ENCODE measurements at places on chromosomes 2 and 18.

DNA sequence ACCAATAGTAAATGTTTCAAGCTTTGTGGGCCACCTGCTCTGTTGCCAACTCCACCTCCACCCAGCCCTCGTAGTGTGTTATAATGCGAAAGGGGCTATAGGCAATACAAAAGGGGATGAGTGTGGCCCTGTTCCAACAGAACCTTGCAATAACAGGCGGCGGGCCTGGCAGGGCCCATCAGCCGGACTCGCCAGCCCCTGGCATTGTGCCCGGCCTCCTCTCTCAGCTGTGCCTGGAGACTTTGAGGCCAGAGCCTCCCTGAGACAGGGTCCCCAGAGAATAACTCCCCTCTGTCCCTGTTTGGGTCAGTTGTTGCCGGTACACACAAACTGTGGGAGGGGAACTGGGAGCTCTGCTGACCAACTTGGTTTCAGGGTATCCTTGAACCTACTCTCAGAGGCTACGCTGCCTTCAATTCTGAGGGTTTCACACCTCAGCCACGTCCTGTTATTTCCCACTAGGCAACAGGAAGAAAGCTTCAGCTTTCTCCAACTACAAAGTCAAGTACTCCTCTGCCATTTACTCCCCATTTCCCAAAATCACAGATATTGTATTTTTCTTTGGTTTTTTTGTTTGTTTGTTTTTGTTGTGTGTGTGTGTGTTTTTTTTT lies 58.0 kb upstream of the ZNF236 start:
- DNase-seq = peak; percentile 25

GRCh38 chr2:207357216-207357615 lies 172.5 kb upstream of the CREB1 start:
- no peak for DNase-seq

GRCh38 chr18:42860011-42860410 lies 255.5 kb downstream of the RIT2 start:
- no peak for DNase-seq

DNA sequence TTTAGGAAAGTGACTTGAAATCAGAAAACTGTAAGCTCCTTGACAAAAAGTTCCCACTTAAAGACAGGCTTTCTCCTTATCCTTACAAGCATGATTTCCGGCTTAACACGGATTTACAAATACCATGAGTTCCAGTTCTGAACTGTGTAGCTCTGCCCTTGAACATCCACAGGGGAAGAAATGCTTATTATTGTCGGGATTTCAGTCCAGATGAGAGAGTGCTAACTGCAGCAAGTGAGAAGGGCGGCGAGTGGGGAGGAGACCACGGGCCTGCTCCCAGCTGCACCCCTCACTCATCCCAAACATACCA lies 73.1 kb downstream of the LRRC30 start:
- no peak for DNase-seq

- no peak for DNase-seq
Observed at GRCh38 chr2:8096484-8096883, 585.4 kb upstream of the ID2 start.
